ENCODE measurements at places on chromosomes 1 and 21.
A peak's percentile ranks its signal among the peaks of the same experiment; 100 is the strongest.

GRCh38 chr1:54834007-54834541 is 33.0 kb upstream of the TTC22 start:
- no peak for DNase-seq

DNA sequence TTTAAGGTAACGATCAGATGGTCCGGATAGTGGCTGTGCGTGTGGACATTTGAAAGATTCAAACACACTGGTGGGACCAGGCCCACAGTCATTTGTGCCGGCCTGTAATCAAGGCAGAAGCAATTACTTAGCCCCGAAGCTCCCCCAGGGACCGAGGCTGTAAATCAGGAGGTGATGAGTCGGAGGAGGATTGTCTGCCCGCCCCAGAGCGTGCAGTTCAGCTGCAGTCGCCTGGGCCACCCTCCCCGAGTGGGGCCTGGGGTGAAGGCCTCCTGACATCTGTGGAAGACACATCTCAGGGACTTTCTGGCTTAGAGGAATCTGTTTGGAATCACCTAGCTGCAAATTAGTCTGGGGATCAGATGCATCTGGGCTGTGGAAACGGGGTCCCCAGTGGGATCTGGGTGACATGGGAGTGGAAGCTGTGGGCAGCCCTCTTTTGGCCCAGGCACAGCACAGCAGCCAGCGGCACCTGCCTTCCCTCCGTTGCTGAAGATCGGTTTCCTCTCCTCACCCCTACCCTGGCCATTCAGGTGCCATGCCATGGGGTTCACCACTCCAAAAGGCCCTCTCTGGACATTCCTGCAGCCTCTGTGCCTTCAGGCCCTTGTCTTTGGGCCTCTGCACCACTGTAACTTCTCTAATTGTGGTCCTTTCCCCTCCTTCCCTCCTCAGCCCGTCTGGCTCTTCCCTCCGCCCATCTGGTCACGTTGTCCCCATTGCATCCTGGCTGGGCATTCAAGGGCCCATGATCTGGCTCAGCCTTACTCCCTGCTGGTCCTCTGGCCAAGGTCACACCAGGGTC is 25.7 kb downstream of the LHX4 start:
- no peak for DNase-seq

GRCh38 chr1:153364766-153365666 is 7.4 kb downstream of the S100A9 start:
- DNase-seq, result no peak

DNA sequence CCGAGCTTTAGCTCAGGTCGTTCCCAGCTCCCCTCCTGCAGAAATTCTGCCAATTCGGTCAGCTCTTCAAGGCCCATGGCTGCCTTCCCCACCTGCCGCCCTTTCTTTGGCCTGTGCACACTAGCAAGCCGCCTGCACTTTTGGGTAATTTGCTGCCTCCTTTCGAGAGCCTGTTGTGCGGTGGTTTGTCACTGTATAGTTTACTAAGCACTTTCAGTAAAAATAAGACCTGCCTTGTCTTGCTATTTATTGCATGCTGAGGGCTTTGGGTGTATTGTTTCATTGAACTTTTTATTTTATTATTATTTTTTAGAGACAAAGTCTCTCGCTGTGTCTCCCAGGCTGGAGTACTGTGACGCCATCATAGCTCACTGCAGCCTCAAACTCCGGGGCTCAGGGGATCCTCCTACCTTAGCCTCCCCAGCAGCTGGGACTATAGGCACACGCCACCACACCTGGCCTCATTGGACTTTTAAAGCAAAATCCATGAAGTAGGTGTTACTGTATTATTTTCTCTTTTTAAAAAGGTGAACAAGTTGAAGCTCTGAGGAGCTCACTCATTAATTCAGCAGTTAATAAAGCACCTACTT is 1.1 kb upstream of the FABP3 start:
- peak; percentile 33 for DNase-seq

DNA sequence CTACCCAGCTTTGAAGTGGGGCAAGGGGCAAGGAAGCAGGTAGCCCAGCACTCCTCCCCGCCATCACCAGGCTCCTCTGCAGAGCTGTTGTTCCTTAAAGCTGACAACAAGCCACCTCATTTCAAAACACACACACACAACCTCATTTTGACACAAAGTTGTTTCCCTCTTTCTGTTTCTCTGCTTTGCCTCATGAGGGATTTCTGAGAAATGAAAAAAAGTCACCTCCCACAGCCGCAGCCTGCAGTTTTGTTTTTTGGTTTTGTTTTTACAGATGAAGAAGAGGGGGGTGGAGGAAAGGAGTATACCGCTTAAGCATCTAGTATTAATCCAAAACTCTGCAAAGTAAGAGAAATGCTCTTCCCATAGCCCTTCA is 12.1 kb downstream of the MCL1 start:
- DNase-seq, result peak; percentile 80

DNA sequence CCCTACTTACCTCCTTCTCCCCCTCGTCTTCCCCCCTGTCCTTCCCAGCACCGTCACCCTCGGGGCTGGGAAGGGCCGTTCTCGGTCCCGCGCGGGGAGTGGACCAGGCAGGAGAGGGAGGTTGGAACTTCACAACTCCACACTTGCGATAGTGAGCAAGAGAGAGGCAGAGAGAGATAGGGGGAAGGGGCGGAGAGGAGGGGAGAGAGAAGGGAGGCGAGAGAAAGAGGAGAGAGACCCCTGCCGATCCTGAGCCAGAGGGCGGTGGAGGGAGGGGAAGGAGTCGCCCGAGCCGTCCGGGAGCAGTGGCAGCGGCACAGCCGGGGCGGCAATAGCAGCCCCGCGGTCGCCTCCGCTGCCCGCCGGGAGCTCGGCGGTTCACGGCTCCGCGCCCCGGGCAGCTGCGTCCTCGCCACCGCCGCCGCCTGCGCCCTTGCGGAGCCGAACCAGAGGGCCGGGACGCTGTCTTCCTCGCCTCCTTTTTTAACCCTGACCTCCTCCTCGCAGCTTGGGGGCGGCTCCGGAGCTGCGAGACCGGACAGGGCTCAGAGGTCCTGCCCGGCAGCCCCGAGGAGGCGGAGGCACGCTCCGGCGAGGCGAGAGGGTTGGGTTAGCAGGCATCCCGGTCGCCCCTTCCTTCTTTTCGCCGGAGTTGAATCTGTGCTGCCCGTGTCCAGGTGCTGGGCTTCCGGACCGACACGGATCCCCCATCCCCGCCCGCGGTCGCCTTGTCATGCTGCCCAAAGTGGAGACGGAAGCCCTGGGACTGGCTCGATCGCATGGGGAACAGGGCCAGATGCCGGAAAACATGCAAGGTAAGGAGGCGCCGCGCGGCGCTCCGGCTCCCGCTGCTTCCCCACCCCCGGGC is 11.7 kb downstream of the NR5A2 start:
- peak; percentile 50 for DNase-seq

- DNase-seq, result no peak
Measured at GRCh38 chr1:94024104-94024792, 96.7 kb downstream of the ABCA4 start.

GRCh38 chr1:186930238-186930637 is 101.5 kb downstream of the PLA2G4A start:
- no peak for DNase-seq

- DNase-seq, result no peak
Measured at GRCh38 chr1:119302011-119302410, 66.6 kb upstream of the HAO2 start.

- DNase-seq, result no peak
Measured at GRCh38 chr1:83101406-83101805, 897.5 kb downstream of the TTLL7 start.

All from activated CD4-positive, alpha-beta T cell treated with anti-CD3 and anti-CD28 coated beads for 36 hours (primary cell).